ENCODE measurements at places on chromosomes 7 and 10.

GRCh38 chr10:88838766-88839350 lies 12.8 kb downstream of the ANKRD22 start:
- DNase-seq = no peak

- DNase-seq = peak; percentile 71
Observed at GRCh38 chr7:93043385-93043985, 74.3 kb downstream of the SAMD9 start.

DNA sequence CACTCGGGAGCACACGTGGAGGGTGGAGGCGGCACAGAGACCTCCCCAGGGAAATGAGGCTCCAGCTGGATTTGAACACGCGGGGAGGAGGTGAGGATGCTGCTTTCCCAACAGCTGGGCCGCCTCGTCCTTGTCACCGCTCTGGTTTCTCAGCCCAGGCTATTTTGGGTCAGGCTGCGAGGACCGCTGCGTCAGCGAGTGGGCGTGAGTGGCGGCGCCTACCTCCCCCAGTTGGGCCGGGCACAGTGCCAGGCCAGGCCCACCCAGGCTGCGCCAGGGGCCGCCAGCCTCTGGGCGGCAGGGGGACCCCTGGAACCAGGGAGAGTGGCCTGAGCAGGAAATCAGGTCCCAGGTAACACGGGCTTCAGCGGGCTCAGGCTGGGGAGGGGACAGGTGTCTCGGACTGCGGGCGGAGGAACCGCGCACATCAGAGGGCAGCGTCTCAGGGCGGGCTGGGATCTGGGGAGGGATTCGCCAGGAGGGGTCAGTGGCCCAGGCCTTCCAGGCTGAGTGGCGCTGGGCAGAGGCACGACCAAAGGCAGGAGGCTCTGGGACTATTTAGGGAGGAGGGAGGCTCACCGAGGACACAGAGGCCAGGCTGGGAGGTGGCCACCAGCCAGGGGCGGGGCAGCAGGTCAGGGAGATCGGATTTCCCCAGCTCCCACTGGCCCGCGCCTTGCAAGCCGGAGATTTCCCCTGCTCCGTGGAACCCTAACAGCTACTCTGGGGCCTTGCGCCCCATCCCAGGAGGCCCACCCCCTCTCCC lies 125.2 kb upstream of the RET start:
- DNase-seq = no peak

DNA sequence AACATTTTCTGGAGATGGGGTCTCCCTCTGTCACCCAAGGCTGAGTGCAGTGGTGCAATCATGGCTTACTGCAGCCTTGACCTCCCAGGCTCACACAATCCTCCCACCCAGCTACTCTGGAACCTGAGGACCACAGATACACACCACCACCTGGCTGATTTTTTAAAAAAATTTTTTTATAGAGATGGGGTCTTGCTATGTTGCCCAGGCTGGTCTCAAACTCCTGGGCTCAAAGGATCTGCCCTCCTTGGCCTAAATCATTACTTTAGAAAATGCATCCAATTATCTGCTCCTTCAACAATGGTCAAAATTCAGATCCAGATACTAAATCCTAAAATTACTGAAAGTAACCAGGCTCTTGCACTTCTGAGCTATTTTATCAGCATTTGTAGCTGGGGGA lies 55.2 kb downstream of the CTBP2 start:
- no peak for DNase-seq

DNA sequence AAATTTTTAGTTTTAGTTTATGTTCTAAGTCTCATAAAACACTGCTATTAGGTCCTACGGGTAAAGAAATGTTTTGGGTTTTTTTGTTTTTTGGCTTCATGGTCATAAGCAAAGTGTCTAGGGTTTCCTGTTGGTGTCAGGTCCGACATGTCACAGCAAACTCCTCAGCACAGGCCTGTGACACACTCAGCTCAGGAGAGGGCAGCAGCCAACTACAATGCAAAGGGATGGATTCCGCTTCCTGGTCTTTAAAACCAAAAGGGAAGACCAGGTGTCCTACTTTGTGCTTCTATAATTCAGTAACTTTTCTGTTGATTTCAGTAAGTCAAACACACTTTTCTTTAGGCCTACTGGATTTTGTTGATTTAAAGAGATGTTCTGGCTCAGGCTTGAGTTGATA lies 83.8 kb upstream of the MACROH2A2 start:
- no peak for DNase-seq

DNA sequence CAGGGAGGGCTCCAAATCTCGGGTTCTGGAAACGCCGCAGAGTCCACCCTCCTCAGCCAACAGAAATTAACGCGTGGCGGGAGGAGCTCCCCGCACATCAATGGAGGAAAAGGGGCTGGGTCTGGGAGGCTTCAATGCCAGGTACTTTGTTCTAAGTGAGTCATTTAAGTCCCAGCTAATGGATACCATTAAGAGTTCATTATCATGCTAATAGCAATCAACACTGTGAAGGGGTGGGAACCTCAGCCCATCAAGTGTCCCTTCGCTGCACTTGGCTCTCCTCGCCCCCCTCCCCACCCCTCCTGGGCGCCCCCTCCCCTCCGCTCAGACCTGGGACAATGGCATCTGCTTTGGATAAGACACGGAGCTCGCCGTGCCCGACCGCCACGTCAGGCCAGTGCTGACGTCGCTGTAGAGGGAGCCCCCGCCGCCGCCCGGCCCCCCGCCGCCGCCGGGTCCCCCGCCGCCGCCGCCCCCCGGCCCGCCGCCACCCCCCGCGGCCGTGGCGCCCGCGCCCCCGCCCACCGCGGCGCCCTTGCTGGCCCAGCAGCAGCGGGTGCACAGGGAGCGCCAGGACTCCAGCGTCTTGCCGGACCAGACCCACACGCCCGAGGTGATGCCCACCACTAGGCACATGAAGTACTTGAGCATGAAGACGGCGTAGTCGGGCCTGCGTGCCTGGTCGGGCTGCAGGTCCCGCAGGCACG lies 2.9 kb downstream of the FZD8 start:
- DNase-seq = no peak

- no peak for DNase-seq
Observed at GRCh38 chr7:146656988-146657387, 540.4 kb downstream of the CNTNAP2 start.

DNA sequence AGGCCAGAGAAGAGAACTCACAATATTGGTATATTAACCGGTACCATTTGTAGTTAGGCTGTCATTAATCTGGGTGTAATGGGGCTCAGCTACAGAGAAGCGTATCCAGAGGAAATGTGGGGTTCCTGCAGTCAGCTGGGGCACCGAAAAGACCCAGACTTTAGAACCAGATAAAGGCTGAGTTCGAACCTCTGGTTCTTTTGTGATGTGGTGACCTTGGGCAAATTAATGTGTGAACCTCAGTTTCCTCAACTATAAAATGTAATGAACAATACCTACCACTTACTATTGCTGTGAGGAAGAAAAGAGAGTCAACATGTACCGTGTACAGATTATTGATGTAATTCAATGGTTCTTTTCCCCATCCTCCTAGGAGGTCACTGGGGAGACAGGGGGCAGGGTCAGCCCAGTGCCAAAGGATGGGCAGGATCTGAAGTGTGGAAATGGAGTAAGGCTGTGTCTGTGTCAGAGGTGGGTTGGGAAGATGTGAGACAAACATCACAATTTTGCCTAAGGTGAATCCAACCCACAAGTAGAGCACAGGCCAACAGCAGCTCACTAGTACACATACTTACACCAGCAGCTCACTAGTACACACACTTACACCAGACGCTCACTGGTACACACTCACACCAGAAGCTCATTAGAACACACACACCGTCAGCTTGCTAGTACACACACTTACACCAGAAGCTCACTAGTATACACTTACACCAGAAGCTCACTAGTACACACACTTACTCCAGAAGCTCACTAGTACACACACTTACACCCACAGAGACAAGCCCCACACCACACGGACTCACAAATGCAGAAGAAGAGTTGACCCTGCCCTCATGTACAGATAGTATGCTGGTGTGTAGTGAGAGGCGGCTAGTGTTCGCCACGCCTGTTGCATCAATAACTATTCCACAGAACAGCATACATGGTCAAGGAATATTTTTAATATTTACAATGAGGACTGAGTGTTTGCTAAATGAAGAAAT lies 28.0 kb downstream of the PRSS2 start:
- DNase-seq = no peak

- DNase-seq = no peak
Observed at GRCh38 chr7:139532636-139533155, 9.2 kb downstream of the CLEC2L start.

DNA sequence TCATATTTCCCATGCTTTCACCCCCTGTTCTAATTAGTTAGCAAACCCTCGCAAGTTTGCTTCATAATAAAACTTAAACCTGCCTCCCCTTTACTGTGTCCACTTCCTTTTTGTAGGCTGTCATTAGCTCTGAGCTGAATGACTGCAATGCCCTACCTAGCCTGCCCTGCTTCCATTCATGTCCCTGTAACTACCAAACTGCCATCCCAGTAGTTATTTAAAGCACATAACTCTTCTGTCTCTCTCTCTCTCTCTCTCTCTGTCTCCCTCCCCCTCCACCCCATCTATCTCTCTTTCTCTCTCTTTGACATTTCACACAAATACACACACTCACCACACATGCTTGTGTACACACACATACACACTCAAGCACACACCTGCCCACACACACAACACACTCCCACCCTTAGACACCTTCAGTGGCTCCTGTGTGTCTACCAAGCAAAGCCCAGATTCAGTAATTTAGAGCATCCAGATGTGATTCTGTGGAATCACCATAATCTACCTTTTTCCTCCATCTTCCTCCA lies 115.3 kb downstream of the TRIL start:
- no peak for DNase-seq

- no peak for DNase-seq
Observed at GRCh38 chr10:95406651-95407280, 116.0 kb upstream of the PDLIM1 start.
